Cardiac muscle cell (in vitro differentiated cells and primary cell): ENCODE measurements at places on chromosomes 11 and 22. TPM values are rescaled to one million over a fixed set of nuclear protein-coding genes. Genes with fewer than 3 reads are reported as not detected.

DNA sequence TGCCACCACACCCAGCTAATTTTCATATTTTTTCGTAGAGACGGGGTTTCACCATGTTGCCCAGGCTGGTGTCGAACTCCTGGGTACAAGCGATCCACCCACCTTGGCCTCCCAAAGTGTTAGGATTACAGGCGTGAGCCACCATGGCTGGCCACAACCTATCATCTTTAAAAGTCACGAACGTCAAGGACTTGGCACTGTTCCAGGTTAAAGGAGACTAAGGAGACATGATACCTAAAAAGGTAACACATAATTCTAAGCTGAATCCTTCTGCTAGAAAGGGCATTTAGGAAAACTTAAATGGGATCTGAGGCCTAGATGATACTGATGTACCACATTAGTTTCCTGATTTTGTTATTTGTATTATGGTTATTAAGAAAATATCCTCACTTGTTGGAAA lies 43.3 kb upstream of the SYT9 start:
- H3K4me1 ChIP-seq: no peaks in the 10 kb centered on the region
- H3K27ac ChIP-seq: no peak overlapping the region
- no peak for DNase-seq

GRCh38 chr11:57896361-57897145 lies 127.1 kb upstream of the OR9Q1 start:
- no peak for DNase-seq
- no peaks in the 10 kb centered on the region for H3K4me1 ChIP-seq

GRCh38 chr11:4677948-4678347 lies 19.7 kb downstream of the OR51E2 start:
- H3K27me3 ChIP-seq: no peaks in the 10 kb centered on the region
- no peak for DNase-seq
- no peaks in the 10 kb centered on the region for H3K4me1 ChIP-seq
- H3K4me3 ChIP-seq: no peak overlapping the region
- H3K36me3 ChIP-seq: no peaks in the 10 kb centered on the region

DNA sequence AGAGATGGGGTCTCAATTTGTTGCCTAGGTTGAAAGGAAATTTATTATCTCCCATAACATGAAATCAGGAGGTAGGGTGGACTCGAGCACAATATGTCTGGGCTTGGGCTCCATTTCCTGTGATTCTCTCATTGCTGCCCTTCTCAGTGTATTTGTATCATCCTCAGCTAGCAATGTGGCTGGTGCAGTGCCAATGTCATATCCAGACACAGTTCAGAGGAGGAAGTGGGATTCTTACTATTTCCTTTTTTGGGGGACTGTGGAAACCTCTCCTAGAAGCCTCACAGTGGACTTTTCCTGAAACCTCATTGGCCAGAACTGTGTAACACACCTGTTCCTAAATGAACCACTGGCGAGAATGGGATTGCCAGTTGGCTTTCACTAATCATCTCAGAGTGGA lies 21.0 kb upstream of the SWAP70 start:
- no peaks in the 10 kb centered on the region for H3K4me1 ChIP-seq
- H3K36me3 ChIP-seq: no peaks in the 10 kb centered on the region
- no peak overlapping the region for H3K4me3 ChIP-seq
- H3K27me3 ChIP-seq: no peaks in the 10 kb centered on the region

- H3K4me1 ChIP-seq: peaks cover 45% of the 10 kb centered on the region
- no peak for DNase-seq
- peak overlapping the region; percentile 88 for H3K27ac ChIP-seq
- peaks cover 13% of the 10 kb centered on the region for H3K36me3 ChIP-seq
- H3K27me3 ChIP-seq: no peaks in the 10 kb centered on the region
Observed at GRCh38 chr11:66637557-66638176, 836 bp upstream of the RBM4 start.

The TSSK2 gene
- total RNA-seq: not detected in 2 replicates

GRCh38 chr11:45665206-45665932 lies at the start of gene CHST1:
TSS of gene CHST1 (minus strand) at chr11:45665622. CDS start at chr11:45650923, 14,699 bp downstream.
- DNase-seq: peak; percentile 66
- H3K27me3 ChIP-seq: peaks cover 89% of the 10 kb centered on the region
- H3K27ac ChIP-seq: no peak within 1 kb of the TSS
- H3K36me3 ChIP-seq: no peaks in the 10 kb centered on the region

GRCh38 chr22:43222262-43222661 lies 35.3 kb upstream of the TTLL12 start:
- no peak overlapping the region for H3K4me3 ChIP-seq
- H3K27me3 ChIP-seq: no peaks in the 10 kb centered on the region
- H3K4me1 ChIP-seq: peaks cover 8% of the 10 kb centered on the region
- H3K27ac ChIP-seq: no peak overlapping the region
- no peak for DNase-seq

The LMNTD2 gene
- 12.3 and 21.1 TPM in 2 replicates for total RNA-seq

The HBB gene
- not detected in 2 replicates for total RNA-seq

DNA sequence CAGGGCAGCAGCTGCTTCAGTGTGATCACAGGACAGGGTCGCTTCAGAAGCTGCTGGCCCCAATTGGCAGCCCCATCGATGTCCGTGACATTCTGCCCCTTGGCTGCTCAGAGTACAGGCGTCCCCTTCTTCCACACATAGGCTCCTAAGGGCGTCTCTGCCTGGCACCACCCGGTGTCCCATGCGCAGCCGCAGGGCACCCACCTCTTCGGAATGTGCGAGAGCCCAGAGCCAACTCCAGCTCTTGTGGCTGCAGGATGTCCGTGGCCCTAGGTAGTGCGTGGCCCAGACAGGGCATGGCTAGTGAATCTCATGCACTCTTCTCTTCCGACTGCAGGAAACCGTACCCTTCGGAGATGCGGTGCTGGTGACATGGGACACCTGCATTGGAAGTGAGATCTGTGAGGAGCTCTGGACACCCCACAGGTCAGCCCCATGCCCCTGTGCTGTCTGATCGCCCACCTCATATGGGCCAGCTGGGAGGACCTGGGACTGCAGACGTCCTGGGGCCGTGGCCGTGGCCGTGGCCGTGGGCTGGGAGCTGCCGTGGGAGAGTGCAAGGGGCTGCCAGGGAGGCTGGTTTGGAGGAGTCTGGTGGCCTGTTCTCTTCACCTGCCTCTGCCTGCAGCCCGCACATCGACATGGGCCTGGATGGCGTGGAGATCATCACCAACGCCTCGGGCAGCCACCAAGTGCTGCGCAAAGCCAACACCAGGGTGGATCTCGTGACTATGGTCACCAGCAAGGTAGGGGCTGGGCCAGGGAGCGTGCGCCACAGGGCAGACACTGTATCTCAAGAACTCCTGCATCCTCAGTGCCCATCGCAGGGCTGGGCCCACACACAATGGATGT lies 20.2 kb downstream of the NADSYN1 start:
- no peaks in the 10 kb centered on the region for H3K27me3 ChIP-seq
- H3K36me3 ChIP-seq: peaks cover 2% of the 10 kb centered on the region
- peaks cover 12% of the 10 kb centered on the region for H3K4me1 ChIP-seq
- H3K27ac ChIP-seq: no peak overlapping the region

GRCh38 chr11:9639985-9640384 lies 23.9 kb upstream of the SWAP70 start:
- no peaks in the 10 kb centered on the region for H3K4me1 ChIP-seq
- H3K4me3 ChIP-seq: no peak overlapping the region
- peak; percentile 57 for DNase-seq
- H3K27me3 ChIP-seq: no peaks in the 10 kb centered on the region
- no peaks in the 10 kb centered on the region for H3K36me3 ChIP-seq

GRCh38 chr11:123249354-123249753 lies 54.3 kb upstream of the CLMP start:
- H3K27ac ChIP-seq: no peak overlapping the region
- no peaks in the 10 kb centered on the region for H3K4me1 ChIP-seq
- DNase-seq: no peak
- no peaks in the 10 kb centered on the region for H3K36me3 ChIP-seq

The CHEK2 gene
- total RNA-seq: 8.1 and 30.3 TPM in 2 replicates

DNA sequence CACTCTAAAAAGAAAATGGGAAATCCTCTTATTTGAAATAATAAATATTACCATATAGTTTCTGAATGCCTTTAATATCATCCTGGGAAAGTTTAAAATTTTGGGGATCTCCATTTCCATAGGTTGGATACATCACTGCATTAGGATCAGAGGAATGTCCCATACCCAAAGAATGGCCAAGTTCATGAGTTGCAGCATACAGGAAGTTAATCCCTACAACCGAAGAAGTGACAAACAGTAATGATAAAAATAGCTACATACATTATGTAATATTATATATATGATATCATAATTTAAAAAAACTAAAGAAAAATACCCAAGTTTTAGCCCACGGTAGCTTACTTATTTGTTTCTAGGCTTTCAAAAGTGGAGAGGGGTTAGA lies 7.4 kb downstream of the MMP7 start:
- H3K27me3 ChIP-seq: no peaks in the 10 kb centered on the region
- DNase-seq: no peak
- no peak overlapping the region for H3K27ac ChIP-seq

The CRYBA4 gene
- total RNA-seq: not detected in 2 replicates

DNA sequence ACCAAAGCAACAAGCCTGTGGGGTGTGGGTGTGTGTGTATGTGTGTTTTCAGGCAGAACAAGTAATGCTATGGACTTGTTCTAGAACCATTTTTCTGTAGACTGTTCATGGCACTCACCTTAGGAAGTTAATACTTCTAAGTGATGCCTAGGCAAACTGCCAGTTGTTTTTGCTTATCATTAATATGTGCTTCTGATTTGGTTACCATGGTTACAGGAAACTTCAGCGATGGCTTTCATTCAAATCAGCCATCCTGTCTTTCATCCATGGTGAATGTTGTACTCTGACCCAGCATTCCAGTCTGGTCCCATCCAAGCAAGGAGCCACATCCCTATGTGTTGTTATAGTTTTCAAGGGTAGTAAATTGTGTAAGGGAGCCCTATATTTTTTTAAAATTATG lies 49.8 kb upstream of the ARHGAP20 start:
- H3K36me3 ChIP-seq: no peaks in the 10 kb centered on the region
- no peaks in the 10 kb centered on the region for H3K27me3 ChIP-seq
- no peak overlapping the region for H3K27ac ChIP-seq
- DNase-seq: no peak
- no peaks in the 10 kb centered on the region for H3K4me1 ChIP-seq

DNA sequence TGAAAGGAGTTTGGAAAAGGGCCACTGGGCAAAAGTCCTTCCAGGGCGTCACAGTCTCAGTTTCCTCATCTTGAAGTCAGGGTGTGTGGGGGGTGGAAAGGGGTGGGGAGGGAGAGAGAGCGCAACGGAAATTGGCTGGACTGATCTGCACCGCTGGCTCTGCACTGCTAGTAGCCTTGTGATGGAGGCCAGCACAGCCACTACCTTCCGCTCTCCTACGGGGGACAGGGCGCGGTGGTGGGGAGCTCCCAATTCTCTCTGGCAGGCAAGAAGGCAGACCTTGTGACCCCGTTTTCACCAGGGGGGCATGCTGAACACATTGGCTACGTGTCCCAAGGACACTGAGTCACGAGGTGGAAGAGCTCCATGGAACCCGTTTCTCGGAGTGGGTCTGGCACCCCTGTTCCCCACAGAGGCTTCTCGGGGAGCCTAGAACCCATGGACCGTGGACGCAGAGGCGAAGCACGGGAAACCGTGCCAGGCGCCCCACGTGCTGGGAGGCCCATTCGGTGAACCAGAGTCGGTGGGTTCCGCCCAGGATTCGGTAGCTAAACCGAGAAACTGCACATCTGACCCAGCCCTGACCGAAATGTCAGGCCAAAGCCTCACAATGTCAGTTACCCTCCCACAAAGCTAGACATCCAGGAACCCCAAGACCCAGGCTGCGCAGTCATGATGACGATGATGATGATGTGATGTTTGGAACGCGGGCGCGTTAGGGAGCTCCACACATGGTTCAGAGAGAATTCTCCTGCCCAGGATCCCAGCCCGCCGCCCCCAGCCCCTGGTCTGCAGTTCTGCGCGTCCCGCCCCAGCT lies 28.3 kb upstream of the WNT11 start:
- no peaks in the 10 kb centered on the region for H3K36me3 ChIP-seq
- H3K4me3 ChIP-seq: peak overlapping the region; percentile 82
- no peaks in the 10 kb centered on the region for H3K27me3 ChIP-seq
- H3K4me1 ChIP-seq: peaks cover 3% of the 10 kb centered on the region
- peak overlapping the region; percentile 77 for H3K27ac ChIP-seq
- no peak for DNase-seq

The TSGA10IP gene
- total RNA-seq: 1.0 TPM in 1 of 2 replicates, not detected in the other

The TRIM29 gene
- not detected in 2 replicates for total RNA-seq
